ENCODE measurements at places on chromosomes 16 and 17. TPM values are rescaled to one million over a fixed set of nuclear protein-coding genes. Genes with fewer than 3 reads are reported as not detected.

The ZFP1 gene
- total RNA-seq = 20.3 TPM

The OR1A1 gene
- not detected for total RNA-seq

The NT5M gene
- total RNA-seq = 5.9 TPM

The DNAJC7 gene
- 76.5 TPM for total RNA-seq

The SNX20 gene
- total RNA-seq = 2.2 TPM

The TEDC2 gene
- 10.8 TPM for total RNA-seq

The ZFHX3 gene
- 20.3 TPM for total RNA-seq

The GRB7 gene
- 35.7 TPM for total RNA-seq

The HCRT gene
- not detected for total RNA-seq

The GUCY2D gene
- 0.23 TPM for total RNA-seq

The ICAM2 gene
- total RNA-seq = 49.9 TPM

The CDRT15L2 gene
- not detected for total RNA-seq

The SPATA22 gene
- 0.35 TPM for total RNA-seq

The PYDC1 gene
- not detected for total RNA-seq

The TBC1D3H gene
- total RNA-seq = not detected

The CCL17 gene
- total RNA-seq = 1.1 TPM

The KRT40 gene
- 0.23 TPM for total RNA-seq

The HYDIN gene
- total RNA-seq = 17.9 TPM

The TEKT1 gene
- total RNA-seq = 0.70 TPM

The RDM1 gene
- 0.93 TPM for total RNA-seq

The LLGL2 gene
- total RNA-seq = 74.6 TPM

The TAT gene
- total RNA-seq = not detected

The PRSS22 gene
- total RNA-seq = 4.1 TPM

The KIF2B gene
- total RNA-seq = not detected

The NHERF2 gene
- 109 TPM for total RNA-seq

The CTRL gene
- total RNA-seq = 0.18 TPM

The CCL3 gene
- total RNA-seq = 5.2 TPM

The SEPTIN1 gene
- total RNA-seq = 0.41 TPM

The CES1 gene
- total RNA-seq = 3.4 TPM

The ALKBH5 gene
- 87.3 TPM for total RNA-seq

The ENPP7 gene
- 4.4 TPM for total RNA-seq

The NOD2 gene
- total RNA-seq = 2.8 TPM

The CD300H gene
- not detected for total RNA-seq

The ABCA9 gene
- total RNA-seq = 12.1 TPM

The FGF11 gene
- total RNA-seq = 4.8 TPM

The SULT1A2 gene
- total RNA-seq = 0.47 TPM

The KRTAP9-9 gene
- not detected for total RNA-seq

The NOXO1 gene
- total RNA-seq = 0.47 TPM

The LCAT gene
- 10.1 TPM for total RNA-seq

The HOXB1 gene
- total RNA-seq = not detected

The DPEP2 gene
- 2.7 TPM for total RNA-seq

The LRRC36 gene
- 4.9 TPM for total RNA-seq

The SAMD14 gene
- total RNA-seq = 7.1 TPM

The SPNS2 gene
- 40.5 TPM for total RNA-seq

The FBXW10 gene
- total RNA-seq = 0.18 TPM

The SBK1 gene
- total RNA-seq = 7.2 TPM

The KRT28 gene
- total RNA-seq = not detected

The ATP1B2 gene
- total RNA-seq = 13.1 TPM

The CDK5R1 gene
- total RNA-seq = 2.3 TPM

The ALOX15B gene
- total RNA-seq = 0.99 TPM

The GOSR1 gene
- 34.5 TPM for total RNA-seq

The CCDC200 gene
- total RNA-seq = not detected

The SYT17 gene
- total RNA-seq = 7.3 TPM

The PRR35 gene
- 9.4 TPM for total RNA-seq

The TBX6 gene
- 1.1 TPM for total RNA-seq

Data from metanephros (tissue), 2 donors.